ENCODE measurements at places on chromosomes 6 and 20.

- DNase-seq = no peak
These were observed 124.3 kb upstream of the ATXN1 start for GRCh38 chr6:16885411-16886160.

DNA sequence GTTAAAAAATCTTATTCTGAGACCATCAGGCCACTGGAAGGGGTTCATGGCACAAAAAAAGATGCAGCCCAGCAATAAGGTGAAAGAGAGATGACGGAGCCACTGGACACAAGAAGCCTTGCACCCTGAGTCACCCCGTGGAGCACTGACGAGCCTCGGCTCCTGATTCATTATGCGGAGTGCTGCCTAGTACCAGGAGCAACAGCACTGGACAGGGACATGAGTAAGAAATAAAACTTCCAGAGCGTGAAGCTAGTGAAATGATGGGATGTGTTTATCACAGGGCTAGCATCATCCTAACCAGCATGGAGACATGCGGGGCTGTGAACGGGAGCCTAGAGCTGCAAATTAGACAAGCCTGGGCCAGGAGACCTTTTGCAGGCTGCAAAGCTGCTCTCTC, 53.3 kb downstream of the RNASET2 start:
- no peak for DNase-seq

GRCh38 chr20:32533732-32534131, 51.4 kb downstream of the NOL4L start:
- no peak for DNase-seq

DNA sequence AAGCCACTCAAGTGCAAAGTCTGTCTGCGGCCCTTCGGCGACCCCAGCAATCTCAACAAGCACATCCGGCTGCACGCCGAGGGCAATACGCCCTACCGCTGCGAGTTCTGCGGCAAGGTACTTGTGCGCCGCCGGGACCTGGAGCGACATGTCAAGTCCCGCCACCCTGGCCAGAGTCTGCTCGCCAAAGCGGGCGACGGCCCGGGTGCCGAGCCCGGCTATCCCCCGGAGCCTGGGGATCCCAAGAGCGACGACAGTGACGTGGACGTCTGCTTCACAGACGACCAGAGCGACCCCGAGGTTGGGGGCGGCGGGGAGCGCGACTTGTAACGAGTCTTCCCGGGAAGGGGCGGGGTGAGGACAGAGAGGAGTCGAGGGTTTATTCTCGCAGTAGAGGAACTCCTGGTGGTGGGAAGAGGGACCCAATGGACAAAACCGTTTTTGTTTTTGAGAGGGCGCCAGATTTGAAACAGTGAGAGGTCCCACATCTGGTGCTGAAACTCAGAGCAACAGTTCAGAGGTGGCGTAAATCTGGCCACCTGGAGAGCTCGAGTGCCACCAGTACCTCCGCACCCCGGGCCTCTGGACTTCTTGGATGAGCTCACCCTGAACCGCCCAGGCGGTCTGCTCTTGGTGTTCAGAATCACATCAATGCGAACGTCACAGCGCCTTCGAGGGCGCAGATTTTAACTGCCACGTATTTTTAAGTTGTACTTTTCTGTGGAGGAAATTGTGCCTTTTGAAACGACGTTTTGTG, 8.0 kb downstream of the PRDM13 start:
- no peak for DNase-seq

GRCh38 chr6:71268735-71269437, 19.7 kb upstream of the OGFRL1 start:
- no peak for DNase-seq

GRCh38 chr6:108800427-108800864, 47.8 kb upstream of the ARMC2 start:
- no peak for DNase-seq
